ENCODE measurements at places on chromosomes 4 and X. TPM values are rescaled to one million over a fixed set of nuclear protein-coding genes. Genes with fewer than 3 reads are reported as not detected.

DNA sequence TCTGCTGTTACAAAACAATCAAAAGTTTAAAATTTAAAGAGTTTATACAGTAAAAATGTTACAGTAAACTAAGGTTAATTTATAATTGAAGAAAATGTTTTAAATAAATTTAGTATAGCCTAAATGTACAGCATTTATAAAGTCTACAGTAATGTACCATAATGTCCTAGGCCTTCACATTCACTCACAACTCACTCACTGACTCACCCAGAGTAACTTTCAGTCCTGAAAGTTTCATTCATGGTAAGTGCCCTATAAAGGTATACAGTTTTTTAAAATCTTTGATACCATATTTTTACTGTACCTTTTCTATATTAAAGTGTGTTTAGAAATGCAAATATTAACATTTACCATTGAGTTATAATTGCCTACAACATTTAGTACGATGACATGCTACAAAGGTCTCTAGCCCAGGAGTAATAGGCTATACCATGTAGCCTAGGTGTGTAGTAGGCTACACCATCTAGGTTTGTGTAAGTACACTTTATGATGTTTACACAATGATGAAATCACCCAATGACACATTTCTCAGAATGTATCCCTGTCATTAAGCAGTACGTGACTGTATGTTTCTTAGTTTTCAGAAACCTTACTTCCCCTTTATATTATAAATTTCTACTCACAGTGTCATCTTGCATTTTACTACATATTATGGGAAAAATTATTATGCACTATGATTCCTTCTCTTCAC, 320.8 kb downstream of the ADAM29 start:
- DNase-seq: no peak

- no peak for DNase-seq
These were observed 11.1 kb downstream of the UBE2NL start for GRCh38 chrX:143894938-143895337.

DNA sequence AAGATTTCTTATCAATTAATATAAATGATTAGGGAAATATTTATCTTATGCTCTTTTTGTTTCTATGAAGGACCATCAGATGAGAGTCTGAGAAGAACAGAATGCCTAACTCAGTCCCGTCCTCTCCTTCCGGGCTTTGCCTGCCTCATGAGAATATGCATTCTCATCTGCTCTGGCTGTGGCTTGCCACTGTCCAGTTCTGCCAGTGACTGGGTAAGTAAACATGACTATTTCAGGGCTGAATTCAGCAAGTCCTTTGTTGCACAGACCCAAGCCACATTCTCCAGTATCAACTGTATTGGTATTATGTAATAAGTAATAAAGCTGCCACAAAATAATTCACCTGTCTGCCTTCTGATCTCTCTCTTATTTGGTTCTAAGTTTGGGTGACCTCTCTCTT, 110.7 kb downstream of the WDFY3 start:
- no peak for DNase-seq

GRCh38 chrX:65750674-65751469, 83.4 kb downstream of the MSN start:
- DNase-seq: no peak

DNA sequence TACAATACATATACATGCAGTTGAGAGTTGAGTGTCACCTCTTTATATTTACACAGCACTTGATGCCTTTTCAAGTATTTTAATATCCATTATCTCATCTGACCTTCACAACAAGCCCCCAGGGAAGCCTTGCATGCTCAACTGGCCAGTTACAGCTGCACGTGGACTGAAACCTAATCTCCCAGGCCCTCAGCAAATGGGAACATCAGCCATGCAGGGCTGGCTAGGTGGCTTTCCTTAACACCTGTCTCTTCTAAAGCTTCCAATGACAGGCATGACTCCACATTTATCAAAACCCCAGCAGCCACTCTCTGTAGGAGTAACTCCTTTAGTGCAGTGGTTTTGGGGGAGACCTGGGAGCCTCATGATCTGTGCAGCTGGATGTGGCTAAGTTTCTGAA, 56.4 kb downstream of the PHKA2 start:
- no peak for DNase-seq

- DNase-seq: no peak
These were observed 97.3 kb downstream of the EMCN start for GRCh38 chr4:100420571-100420970.

CUL4B gene
- 21.8 TPM for total RNA-seq

LINC00632 gene
- total RNA-seq: 2.6 TPM

CD38 gene
- total RNA-seq: 1.9 TPM

F9 gene
- total RNA-seq: 271 TPM

FRMPD3 gene
- total RNA-seq: not detected
